Foreskin keratinocyte (primary cell): ENCODE measurements at places on chromosomes 16 and 17. TPM values are rescaled to one million over a fixed set of nuclear protein-coding genes. Genes with fewer than 3 reads are reported as not detected.
A peak's percentile ranks its signal among the peaks of the same experiment; 100 is the strongest.

DNA sequence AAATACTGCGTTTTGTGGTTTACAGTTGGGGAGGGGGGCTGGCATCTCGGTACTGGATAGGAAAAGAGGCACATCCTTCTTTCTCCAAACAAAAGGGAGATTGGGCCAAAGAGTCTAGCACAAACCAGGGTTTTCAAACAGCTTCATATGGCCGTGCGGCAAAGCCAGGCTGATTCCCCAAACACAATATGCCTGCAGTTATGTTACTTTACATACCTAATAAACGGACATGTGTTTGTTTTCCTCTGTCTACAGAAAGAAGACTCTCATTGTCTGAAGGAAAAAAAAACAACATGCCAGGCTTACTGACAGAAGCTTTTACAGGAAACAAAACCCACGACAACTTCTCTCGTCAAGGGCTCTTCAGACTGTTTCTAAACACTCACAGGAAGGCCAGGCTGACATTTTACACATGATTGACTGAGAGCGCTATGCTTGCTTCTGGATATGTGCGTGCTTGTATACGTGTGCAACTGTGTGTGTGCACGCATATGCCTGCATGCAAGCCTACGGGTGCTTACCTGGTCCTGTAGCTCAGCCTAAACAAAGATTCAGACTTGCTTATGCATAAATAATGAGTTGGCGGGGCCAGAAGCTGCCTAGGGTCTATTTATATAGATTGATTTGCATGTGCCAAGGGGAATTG, 461.0 kb upstream of the C16orf82 start:
- DNase-seq, result no peak

DNA sequence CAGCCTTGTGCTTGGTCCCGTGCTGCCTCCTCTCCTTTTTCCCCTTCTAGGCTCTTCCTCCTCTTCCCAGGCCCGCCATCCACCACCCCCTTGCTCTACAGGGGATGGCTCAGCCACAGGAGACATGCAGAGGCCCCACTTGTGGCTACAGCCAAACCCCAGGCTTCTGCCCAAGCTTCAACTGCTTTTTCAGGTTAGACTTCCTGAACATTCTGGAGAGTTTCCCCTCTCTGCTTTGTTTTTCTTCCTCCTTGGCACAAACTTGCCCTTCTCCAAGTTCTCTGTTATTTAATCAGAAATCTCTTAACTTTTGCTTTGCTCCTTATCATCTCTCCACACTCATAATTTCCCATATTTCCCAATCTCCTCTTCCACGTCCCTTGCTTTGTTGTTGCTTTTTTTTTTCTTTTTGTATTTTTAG, 18.3 kb upstream of the HAS3 start:
- no peak for DNase-seq

GRCh38 chr17:74935585-74936469, at the start of gene OTOP3:
TSS of gene OTOP3 (plus strand) at chr17:74935898. CDS start at chr17:74935922, 24 bp downstream.
- DNase-seq, result no peak

- peak; percentile 2 for DNase-seq
Measured at GRCh38 chr16:60329108-60329507, 1595.0 kb upstream of the GOT2 start.

DNA sequence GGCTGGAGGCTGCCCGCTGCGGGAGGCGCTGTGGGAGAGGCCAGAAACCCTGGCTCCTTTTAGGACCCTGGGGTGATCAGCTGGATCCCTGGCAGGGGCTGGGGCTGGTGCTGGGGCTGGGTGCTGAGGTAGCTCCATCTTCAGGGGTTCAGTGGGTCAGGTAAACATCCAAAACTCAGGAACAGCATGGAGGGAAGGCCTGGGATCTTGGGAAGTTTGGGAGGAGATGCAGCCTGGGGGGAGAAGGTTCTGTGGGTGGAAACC, 21.0 kb downstream of the ADGRG5 start:
- DNase-seq, result no peak

GRCh38 chr17:2853283-2854142, 57.3 kb downstream of the RAP1GAP2 start:
- DNase-seq, result peak; percentile 49

GRCh38 chr16:48246066-48246465, 1.3 kb downstream of the ABCC11 start:
- no peak for DNase-seq

GRCh38 chr16:24747441-24747840, 18.0 kb downstream of the TNRC6A start:
- DNase-seq, result no peak

DNA sequence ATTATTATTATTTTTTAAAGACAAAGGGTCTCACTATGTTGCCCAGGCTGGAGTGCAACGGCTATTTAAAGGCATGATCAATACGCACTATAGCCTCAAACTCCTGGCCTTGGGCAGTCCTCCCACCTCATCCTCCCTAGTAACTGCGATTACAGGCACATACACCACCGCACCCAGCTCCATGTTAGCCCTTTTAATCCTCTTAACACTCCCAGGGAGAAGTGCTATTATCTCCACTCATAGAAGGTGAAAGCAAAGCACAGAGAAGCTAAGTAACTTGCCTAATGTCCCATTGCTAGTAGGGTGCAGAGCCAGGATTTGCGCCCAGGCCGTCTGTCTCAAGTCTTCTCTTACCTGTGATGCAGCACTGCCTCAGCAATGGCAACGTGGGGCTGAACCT, 5.0 kb downstream of the HAS3 start:
- DNase-seq, result no peak

DNA sequence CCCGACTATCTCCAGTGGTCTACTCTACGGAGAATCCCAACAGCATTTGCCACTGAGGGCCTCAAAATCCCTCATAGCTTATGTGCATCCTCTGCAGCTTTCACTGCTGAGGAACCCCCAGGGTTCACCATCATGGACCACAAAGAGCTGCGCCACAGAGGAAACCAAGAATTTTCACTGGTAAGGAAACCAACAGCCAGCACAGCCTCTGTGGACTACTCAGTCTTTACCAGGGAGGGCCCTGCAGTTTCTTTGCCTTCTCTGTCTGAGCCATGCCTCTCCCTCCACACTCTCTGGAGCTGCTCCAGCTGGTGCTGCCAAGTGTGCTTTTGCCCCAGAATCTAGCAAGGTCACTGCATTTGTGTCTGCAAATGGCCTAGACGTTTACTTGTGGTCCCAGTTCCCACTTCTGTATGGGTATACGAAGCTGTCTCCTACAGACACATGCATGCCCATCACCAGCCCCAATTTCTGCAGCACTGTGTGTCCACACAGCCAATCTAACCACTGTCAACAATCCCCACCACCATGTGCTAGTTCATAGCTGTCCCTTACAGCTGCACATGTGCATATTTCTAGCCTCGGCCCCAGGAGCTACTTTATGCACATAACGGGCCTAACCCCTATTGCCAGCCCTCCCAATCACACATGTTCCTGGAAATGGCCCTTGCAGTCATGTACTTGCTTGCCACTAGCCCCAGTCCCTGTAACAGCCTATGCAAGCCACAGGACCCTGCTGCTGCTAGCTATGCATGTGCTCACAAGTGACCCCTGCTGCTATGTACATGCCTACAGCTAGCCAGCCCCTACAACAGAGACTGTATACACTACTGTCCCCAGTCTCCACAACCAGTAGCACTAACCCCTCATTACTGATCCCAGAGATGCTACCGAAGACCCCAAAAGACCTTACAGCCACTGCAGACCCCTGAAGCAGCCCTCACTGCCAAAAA, 1437.4 kb downstream of the CDH11 start:
- DNase-seq, result no peak

GRCh38 chr17:56595831-56596690, 2.6 kb downstream of the NOG start:
- no peak for DNase-seq

- peak; percentile 10 for DNase-seq
Measured at GRCh38 chr17:36069136-36069535, 5.1 kb downstream of the CCL18 start.

- DNase-seq, result no peak
Measured at GRCh38 chr17:29571486-29571882, 3.0 kb downstream of the TP53I13 start.

- no peak for DNase-seq
Measured at GRCh38 chr16:2102471-2102870, 33.2 kb downstream of the PKD1 start.

- no peak for DNase-seq
Measured at GRCh38 chr16:67173808-67174705, 3.7 kb downstream of the NOL3 start.

- DNase-seq, result peak; percentile 87
Measured at GRCh38 chr17:65039336-65039988, 17.1 kb downstream of the GNA13 start.

- DNase-seq, result no peak
Measured at GRCh38 chr17:42784409-42784808, 4.0 kb downstream of the WNK4 start.

GRCh38 chr16:47142486-47142820, 1.3 kb downstream of the NETO2 start:
- DNase-seq, result no peak

DNA sequence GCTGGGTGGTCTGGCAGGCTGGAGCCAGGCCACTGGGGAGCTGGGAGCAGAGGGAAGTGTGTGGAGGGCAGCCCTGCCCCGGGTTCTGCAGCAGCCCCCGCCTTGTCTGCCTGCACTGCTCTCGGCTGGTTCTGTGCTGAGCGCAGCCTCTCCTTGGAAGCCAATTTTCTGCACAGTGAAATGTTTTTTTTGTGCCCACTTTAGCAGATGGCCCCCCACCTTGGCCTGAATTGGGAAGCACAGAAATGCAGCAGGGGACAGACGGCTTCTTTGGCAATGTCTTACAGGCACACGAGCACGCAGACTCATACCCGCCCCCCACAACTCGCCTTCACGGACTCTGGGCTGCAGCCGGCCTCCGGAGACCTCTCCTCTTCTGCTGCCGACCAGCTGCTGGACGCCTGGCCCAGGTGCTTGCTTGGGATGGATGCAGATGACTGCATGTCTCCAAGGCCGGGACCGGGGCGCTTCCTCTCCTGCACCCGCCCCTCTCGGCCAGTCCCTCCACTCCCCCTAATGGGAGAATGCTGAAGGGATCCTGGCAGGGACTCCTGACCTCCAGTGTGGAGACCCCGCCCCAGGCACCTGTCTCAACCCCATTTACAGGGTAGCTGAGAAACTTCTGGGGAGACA, 14.8 kb downstream of the NPTX1 start:
- DNase-seq, result no peak

GRCh38 chr17:38705803-38706504, 881 bp downstream of the MLLT6 start:
- DNase-seq, result peak; percentile 34

DNA sequence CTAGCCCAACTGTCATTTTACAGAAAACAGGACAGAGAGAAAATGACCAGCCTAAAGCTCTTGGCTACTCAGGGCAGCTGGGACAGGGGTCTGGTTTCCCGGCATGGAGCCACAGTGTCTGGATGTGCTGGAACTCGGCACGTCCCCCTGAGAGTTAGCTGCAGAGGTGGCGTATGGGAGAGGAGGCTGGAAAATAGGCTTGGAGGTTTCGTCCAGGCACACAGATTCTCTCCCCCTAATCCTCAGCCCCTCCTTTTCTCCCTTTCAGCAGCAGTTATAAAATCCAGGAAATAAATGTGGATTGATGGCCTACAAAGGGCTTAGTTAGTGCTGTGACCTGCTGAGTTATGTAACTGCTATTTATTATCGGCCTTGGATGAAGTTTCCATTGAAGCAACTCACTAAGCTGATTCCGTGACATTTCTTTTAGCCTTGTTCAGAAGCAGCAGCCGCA, 89.5 kb upstream of the TOB1 start:
- no peak for DNase-seq

DNA sequence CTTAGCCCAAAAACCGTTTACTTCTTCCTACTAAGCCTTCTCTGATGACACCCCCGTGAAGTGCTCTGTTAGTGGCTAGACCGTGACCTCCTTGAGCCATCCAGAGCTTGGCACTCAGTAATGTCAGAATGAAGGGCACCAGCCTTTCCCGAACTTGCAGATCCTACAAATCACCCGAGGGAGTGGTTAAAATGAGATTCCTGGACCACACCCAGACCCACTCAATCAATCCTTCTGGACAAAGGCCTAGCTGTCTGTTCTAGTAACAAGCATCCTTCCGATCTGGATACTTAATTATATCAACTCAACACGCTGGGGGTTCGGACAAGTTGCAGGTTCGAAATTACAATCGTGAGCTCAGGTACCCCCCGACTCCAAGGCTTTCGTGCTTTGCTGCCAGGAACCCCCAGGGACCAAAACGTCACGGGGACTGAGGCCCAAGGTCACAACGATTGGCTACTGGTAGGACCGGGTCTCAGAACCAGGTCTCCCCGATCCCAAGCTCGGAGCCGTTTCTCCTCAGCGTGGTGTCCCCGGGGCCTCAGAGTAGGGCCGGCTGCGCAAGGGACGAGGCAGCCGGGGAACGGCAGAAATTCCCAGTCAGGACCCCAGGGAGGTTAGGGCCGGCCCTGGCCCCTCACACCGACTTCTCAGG, 527 bp downstream of the CIAPIN1 start:
- peak; percentile 45 for DNase-seq

DNA sequence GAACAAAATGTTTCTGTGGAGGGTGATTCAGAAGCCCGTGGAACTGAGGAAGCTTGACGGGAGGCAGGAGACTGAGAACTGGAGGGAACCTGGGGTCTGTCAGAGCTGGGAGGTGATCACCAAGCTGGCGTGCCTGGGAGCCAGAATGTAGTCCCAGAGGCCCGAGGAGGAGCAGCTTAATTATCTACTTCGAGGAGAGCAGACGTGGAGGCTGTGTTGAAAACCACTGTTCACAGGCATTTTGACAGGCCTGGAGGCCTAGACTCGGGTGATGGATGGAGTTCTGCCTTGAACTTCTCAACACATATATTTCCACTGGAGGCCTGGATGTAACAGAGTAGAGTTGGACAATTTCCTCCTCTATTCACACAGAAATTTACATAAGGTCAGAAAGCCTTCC, 177.7 kb upstream of the SALL1 start:
- DNase-seq, result no peak

GRCh38 chr16:75086688-75087374, 29.7 kb downstream of the LDHD start:
- DNase-seq, result no peak

GRCh38 chr17:50634224-50634914, at the start of gene ABCC3:
TSS of gene ABCC3 (plus strand) at chr17:50634881. CDS start at chr17:50634937, 56 bp downstream.
- no peak for DNase-seq

- DNase-seq, result no peak
Measured at GRCh38 chr17:57910462-57911420, 44.5 kb downstream of the CUEDC1 start.

- no peak for DNase-seq
Measured at GRCh38 chr17:32458371-32458770, 14.1 kb downstream of the PSMD11 start.

- no peak for DNase-seq
Measured at GRCh38 chr17:82892899-82893565, 53.2 kb upstream of the ZNF750 start.

The TPSD1 gene
- total RNA-seq, result not detected in 2 replicates

The C17orf75 gene
- 20.1 and 21.8 TPM in 2 replicates for total RNA-seq

The RNF112 gene
- total RNA-seq, result 0.07 and 0.14 TPM in 2 replicates

The TEX14 gene
- total RNA-seq, result 0.04 TPM in 1 of 2 replicates, not detected in the other

The SOST gene
- not detected in 2 replicates for total RNA-seq

The ITGAL gene
- 0.07 TPM in 1 of 2 replicates, not detected in the other for total RNA-seq

The TRIM72 gene
- total RNA-seq, result not detected in 2 replicates

The SCN4A gene
- not detected in 2 replicates for total RNA-seq

The DRC7 gene
- total RNA-seq, result not detected in 2 replicates

The MAPT gene
- 0.04 and 0.17 TPM in 2 replicates for total RNA-seq

The RAD51C gene
- 38.0 and 53.1 TPM in 2 replicates for total RNA-seq

The MMP28 gene
- total RNA-seq, result 4.1 and 4.5 TPM in 2 replicates
